ENCODE measurements at places on chromosomes 7 and 10. TPM values are rescaled to one million over a fixed set of nuclear protein-coding genes. Genes with fewer than 3 reads are reported as not detected.
A peak's percentile ranks its signal among the peaks of the same experiment; 100 is the strongest.

Gene SH2B2
- 1.8 TPM for total RNA-seq

Gene TAX1BP1
- 138 TPM for total RNA-seq

Gene CDHR3
- 2.0 TPM for total RNA-seq

Gene OPALIN
- total RNA-seq: not detected

Gene TDRD1
- total RNA-seq: not detected

Gene GARIN1A
- 1.6 TPM for total RNA-seq

GRCh38 chr10:132774902-132775863, 10.8 kb downstream of the NKX6-2 start:
- no peaks in the 10 kb centered on the region for H3K4me1 ChIP-seq
- no peak for DNase-seq
- H3K36me3 ChIP-seq: peaks cover 13% of the 10 kb centered on the region
- H3K27ac ChIP-seq: no peak overlapping the region
- no peak overlapping the region for H3K4me3 ChIP-seq
- peaks cover 3% of the 10 kb centered on the region for H3K27me3 ChIP-seq

DNA sequence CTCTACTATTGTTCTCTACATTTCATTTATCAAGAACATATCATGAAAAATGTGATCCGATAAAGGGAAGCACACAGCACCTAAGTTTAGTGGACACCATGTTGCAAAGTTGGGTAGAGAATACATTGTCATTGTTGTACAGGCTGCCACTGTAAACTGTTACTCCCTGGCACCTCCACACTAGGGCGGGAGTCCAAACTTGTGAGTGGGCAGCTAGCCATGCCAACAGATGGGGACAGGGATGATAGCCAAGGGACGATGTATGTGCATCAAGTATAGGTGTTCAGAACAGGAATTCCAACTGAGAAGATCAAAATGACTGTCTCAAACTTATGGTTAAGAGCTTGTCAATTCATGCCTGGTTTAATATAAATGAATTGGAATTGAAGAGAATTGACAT, 31.1 kb upstream of the COMMD3 start:
- H3K27ac ChIP-seq: no peak overlapping the region
- no peak overlapping the region for H3K4me3 ChIP-seq
- H3K27me3 ChIP-seq: no peaks in the 10 kb centered on the region

DNA sequence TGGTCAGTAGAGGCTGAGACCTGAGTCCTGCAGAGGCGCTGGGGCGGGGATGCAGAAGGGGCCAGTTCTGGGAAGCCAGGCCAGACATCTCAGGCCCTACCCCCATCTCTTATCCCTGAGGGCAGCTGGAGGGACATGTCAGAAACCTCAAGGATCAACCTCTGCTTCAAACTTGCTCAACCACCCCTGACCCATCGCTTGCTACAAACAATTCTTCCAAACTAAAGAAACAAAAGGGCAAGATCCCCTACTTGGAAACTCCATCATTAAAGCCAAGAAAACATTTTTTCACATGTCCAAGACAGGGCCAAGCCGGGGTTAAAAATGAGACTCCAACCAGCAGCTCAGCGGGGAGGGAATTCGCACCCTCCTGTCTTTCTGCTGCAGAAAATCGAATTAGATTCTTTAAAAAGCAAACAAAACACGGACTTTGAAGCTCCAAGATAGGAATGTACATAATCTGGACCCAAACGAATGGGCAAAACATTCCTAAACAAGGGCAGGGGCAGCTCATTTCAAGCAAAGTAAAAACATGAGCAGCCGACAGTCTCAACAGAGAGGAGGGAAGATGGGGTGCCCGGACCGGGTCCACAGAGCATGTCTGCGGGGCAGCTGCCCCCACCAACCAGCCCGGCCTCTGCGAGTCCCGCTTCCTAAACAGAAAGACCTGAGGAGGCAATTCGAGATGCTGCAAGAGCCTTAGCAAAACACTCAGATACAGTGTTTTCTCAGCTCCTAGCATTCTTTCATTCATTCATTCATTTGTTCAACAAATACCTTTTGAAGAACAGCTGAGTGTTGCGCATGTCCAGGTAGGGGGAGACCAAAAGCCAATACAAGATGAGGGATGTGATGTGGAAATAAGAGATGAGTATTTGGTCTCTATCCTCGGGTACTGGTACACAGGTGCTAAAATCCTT, 44.8 kb downstream of the CHST15 start:
- H3K27ac ChIP-seq: no peak overlapping the region
- peaks cover 8% of the 10 kb centered on the region for H3K4me1 ChIP-seq
- H3K4me3 ChIP-seq: no peak overlapping the region
- H3K36me3 ChIP-seq: no peaks in the 10 kb centered on the region

DNA sequence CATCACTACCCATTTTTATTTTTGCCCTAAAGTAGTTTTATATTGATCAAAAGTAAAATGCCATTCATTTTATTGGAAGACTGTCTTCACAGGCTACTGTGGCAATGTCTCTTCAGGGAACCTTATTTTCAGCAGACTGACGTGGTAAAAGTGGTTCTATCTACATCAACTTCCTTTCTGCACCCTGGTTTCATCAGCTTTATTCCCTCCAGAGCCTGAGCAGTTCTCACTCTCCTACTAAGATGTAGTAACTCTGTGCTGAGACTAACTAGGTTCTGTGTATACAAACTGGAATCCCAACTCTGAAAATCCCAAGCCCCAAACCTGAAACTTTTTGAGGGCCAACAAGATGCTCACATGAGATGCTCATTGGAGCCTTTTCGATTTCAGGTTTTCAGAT, 155.3 kb downstream of the SFMBT2 start:
- H3K4me1 ChIP-seq: no peaks in the 10 kb centered on the region
- H3K27ac ChIP-seq: no peak overlapping the region
- H3K36me3 ChIP-seq: 0 out of 2 replicates have a peak, but pooled peaks cover 10% of the 10 kb centered on the region

- no peaks in the 10 kb centered on the region for H3K4me1 ChIP-seq
- H3K36me3 ChIP-seq: no peaks in the 10 kb centered on the region
- DNase-seq: no peak
- H3K4me3 ChIP-seq: no peak overlapping the region
- H3K27ac ChIP-seq: no peak overlapping the region
Measured at GRCh38 chr7:126845331-126845730, 407.4 kb downstream of the GRM8 start.

DNA sequence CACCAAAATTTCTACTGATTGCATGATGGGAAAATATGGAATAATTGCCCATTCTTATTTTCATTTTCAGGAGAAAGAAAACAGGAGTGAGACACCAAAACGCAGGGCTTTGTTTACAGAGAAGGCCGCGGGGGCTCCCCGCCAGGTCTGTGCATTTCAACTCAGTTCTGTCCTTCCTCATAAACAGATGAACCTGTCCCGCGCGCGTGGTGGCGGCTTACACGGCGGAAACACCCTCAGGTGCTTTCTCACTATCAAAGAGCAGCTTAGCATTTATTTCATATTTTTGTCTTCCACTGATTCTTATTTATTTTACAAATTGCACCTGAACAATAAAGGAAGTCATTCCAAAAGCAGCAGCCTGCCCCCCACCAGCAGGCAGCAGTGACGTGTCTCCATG, 579.4 kb downstream of the PTPRN2 start:
- peaks cover 3% of the 10 kb centered on the region for H3K27me3 ChIP-seq
- no peak overlapping the region for H3K27ac ChIP-seq
- H3K4me1 ChIP-seq: no peaks in the 10 kb centered on the region

- peak overlapping the region; percentile 97 for H3K27ac ChIP-seq
- DNase-seq: peak; percentile 77
- H3K4me1 ChIP-seq: peaks cover 52% of the 10 kb centered on the region
- peak overlapping the region; percentile 95 for H3K4me3 ChIP-seq
- H3K27me3 ChIP-seq: peaks cover 2% of the 10 kb centered on the region
Measured at GRCh38 chr10:122113161-122113944, 124.4 kb downstream of the TACC2 start.

GRCh38 chr10:25651534-25651933, 282.5 kb upstream of the MYO3A start:
- H3K4me3 ChIP-seq: no peak overlapping the region
- no peaks in the 10 kb centered on the region for H3K4me1 ChIP-seq
- no peak overlapping the region for H3K27ac ChIP-seq

- no peaks in the 10 kb centered on the region for H3K4me1 ChIP-seq
- no peak overlapping the region for H3K27ac ChIP-seq
- H3K4me3 ChIP-seq: no peak overlapping the region
- DNase-seq: no peak
- H3K27me3 ChIP-seq: peaks cover 2% of the 10 kb centered on the region
- no peaks in the 10 kb centered on the region for H3K36me3 ChIP-seq
Measured at GRCh38 chr7:78039790-78040776, 241.5 kb downstream of the PHTF2 start.

All from HFFc6 (cell line).